Activated B cell treated with CpG ODN at 0.5 μM for 24 hours (primary cell): ENCODE measurements at places on chromosomes 4 and X.

DNA sequence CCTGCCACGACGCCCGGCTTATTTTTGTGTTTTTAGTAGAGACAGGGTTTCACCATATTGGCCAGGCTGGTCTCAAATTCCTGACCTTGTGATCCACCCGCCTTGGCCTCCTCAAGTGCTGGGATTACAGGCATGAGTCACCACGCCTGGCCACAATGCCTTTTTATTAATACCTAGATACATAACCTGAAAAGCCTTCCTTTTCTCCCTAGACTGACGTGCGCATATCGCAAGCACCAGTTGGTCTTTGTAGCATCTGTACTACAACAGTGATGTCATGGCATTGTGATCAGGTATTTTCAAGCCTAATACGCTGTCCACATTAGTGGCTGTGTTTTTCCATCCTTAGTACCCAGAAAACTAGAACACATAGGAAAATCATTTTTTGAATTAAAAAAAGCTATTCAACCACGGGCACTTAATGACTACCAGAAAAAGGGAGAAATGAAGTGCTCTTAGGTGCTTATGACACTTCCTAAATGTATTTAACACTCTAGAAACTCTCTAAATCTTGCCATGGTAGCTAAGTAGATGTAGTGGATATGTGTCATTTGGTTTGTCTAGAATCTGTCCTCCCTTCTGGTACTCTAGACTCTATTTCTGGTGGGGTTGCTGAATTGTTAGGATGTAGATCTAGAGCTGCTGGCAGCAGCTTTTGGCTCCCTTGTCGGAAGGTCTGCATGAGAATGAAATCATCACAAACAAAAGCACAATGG is 707.8 kb downstream of the STIM2 start:
- no peak for DNase-seq
- H3K27ac ChIP-seq, result no peak overlapping the region
- no peak overlapping the region for H3K4me3 ChIP-seq
- no peaks in the 10 kb centered on the region for H3K27me3 ChIP-seq
- H3K4me1 ChIP-seq, result no peaks in the 10 kb centered on the region
- no peaks in the 10 kb centered on the region for H3K36me3 ChIP-seq

DNA sequence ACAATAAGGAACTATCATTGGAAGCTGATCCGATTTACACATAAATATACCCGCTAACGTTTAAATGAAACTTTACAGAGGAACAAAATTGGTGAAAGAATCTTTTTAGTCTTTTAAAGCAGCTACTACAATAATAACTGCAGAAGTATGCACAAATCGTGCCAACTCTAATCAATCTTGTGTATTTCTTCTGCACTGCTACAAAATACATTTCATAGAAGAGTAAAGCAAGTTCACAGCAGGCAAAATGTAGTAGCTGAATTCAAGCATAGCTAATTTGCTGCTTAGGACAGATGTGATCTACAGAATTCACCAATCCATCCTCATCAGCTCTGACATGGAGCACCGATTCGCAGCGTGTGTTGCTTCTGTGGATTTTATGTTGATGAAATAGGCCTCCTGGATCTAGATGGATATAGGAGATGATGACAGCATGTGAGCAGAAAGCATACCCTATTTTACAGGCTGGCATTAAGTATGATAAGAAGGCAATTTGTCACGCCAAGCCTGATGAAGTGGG is 367.3 kb upstream of the FGF13 start:
- H3K36me3 ChIP-seq, result no peaks in the 10 kb centered on the region
- H3K4me1 ChIP-seq, result no peaks in the 10 kb centered on the region
- H3K27me3 ChIP-seq, result no peaks in the 10 kb centered on the region
- no peak overlapping the region for H3K27ac ChIP-seq
- no peak for DNase-seq

- no peaks in the 10 kb centered on the region for H3K27me3 ChIP-seq
- H3K36me3 ChIP-seq, result no peaks in the 10 kb centered on the region
- H3K4me3 ChIP-seq, result no peak overlapping the region
- no peak overlapping the region for H3K27ac ChIP-seq
These were observed 266.3 kb downstream of the PDGFC start for GRCh38 chr4:156705311-156705710.

GRCh38 chr4:114302472-114302871 is 296.1 kb upstream of the UGT8 start:
- H3K27me3 ChIP-seq, result no peaks in the 10 kb centered on the region
- no peak overlapping the region for H3K27ac ChIP-seq
- no peak overlapping the region for H3K4me3 ChIP-seq

- H3K4me1 ChIP-seq, result no peaks in the 10 kb centered on the region
- H3K27ac ChIP-seq, result no peak overlapping the region
- no peak for DNase-seq
- no peak overlapping the region for H3K4me3 ChIP-seq
These were observed 19.7 kb upstream of the ADGRL3 start for GRCh38 chr4:61180405-61180804.

DNA sequence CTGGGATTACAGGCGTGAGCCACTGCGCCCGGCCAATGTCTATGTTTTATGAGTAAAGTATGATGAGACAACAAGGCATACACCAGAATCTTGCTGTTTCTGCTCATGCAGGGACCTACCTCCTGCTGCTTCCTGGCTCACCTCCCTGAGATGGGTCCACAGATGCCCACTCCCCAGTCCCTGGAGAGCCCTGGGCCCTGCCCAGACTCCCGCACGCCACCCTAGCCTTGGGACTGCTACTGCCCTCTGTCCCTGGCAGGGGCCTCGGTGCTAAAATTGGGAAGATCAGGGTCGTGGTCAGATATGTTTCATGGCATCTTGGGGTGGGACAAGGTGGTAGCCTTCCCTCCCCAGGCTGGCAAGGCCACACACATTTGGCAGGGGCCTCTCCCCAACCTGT is 84.3 kb upstream of the BCOR start:
- H3K4me3 ChIP-seq, result no peak overlapping the region
- no peak overlapping the region for H3K27ac ChIP-seq
- peaks cover 19% of the 10 kb centered on the region for H3K4me1 ChIP-seq

DNA sequence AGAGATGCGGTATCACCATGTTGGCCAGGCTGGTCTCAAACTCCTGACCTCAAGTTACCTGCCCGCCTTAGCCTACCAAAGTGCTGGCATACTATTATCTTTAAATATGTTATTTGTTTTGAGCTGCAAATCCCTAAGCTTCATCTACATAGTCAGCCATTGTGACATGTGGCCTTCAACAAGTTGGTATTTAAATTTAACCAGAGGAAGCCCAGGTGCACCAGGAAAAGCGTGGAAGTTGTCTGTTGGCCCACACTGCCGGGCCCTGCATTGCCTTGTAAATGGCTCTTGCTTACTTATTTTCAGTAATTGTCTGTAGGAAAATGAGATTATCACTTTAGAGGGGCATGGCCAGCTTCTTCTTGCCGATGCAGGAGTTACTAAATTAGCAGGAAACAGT is 6.0 kb downstream of the WWC2 start:
- H3K4me1 ChIP-seq, result peaks cover 1% of the 10 kb centered on the region
- H3K27me3 ChIP-seq, result peaks cover 27% of the 10 kb centered on the region
- H3K36me3 ChIP-seq, result no peaks in the 10 kb centered on the region

DNA sequence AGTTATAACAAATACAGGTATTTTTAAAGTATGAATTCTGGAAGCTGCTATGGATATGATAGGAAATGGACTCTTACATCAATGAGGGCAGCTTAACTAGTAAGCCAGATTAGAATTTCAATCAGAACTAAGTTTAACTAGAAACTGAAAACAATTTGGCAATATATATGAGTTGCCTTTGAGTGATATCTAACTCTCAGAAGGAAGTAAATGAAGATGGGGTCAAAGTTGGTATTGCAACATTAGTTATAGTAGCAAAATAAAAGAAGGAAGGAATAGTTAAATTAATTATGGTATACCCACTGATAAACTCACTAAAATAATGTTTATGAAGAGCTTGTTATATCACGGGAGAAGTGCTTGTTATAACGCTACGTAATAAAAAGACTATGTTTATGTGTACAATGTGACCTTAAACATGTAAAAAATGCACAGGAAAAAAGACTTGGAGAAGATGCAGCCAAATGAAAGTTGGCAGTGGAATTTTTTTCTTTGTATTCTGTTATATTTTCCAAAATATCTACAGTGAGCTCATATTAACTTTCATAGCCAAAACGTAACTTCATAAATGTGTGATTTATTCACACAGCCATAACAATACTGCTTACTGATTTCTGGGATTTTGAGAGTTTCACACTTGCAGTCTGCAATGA is 34.5 kb downstream of the PHKA2 start:
- no peaks in the 10 kb centered on the region for H3K4me1 ChIP-seq
- peaks cover 56% of the 10 kb centered on the region for H3K36me3 ChIP-seq
- DNase-seq, result no peak
- no peaks in the 10 kb centered on the region for H3K27me3 ChIP-seq
- H3K27ac ChIP-seq, result no peak overlapping the region
- H3K4me3 ChIP-seq, result no peak overlapping the region

DNA sequence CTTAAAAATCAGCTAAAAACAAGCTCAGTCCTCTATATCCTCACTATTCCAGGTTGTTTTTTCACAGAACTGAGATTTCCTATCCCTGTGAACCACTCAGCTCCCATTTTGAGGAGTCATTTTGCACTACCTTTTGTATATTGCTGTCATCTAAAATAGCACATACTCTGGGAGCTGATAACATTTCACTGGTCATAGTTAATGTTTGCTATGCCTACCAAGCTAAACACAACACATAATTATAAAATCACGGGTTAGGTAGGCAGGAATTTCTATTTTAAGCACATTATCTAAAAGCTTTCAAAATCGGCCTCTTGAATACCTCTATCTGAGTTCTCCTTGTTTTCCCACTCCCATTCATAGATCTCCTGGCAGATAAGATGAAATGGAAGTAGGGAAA is 882.0 kb upstream of the INTU start:
- H3K4me3 ChIP-seq, result no peak overlapping the region
- H3K27me3 ChIP-seq, result no peaks in the 10 kb centered on the region
- no peak overlapping the region for H3K27ac ChIP-seq
- no peaks in the 10 kb centered on the region for H3K36me3 ChIP-seq

DNA sequence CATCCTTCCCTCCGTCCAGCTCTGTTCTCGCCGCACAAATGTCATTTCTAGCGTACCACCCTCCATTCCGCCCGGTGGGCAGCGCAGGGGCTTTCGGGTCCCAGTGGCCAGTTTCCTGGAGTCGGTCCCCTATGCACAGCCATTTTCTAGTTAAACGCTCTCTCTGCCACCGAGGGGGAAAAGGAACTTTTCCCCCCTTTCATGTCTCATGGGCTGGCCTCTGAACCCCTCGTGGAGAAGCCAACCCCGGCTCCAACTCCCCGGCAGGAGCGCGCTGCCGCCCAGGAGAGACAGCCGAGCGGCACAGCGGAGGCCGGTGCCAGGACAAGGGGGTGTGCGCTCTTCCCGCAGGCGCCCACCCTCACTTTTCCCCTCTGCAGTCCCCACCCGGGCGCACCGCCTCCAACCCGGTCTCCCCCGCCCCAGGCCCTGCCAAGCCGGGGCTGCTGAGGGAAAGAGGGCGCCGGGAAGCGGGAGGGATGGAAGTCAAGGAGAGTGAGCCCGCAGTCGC is 662 bp downstream of the APBB2 start:
- no peak overlapping the region for H3K27ac ChIP-seq
- H3K4me1 ChIP-seq, result peaks cover 31% of the 10 kb centered on the region
- peak overlapping the region; percentile 36 for H3K4me3 ChIP-seq
- no peaks in the 10 kb centered on the region for H3K36me3 ChIP-seq
- H3K27me3 ChIP-seq, result peaks cover 51% of the 10 kb centered on the region
- DNase-seq, result no peak

DNA sequence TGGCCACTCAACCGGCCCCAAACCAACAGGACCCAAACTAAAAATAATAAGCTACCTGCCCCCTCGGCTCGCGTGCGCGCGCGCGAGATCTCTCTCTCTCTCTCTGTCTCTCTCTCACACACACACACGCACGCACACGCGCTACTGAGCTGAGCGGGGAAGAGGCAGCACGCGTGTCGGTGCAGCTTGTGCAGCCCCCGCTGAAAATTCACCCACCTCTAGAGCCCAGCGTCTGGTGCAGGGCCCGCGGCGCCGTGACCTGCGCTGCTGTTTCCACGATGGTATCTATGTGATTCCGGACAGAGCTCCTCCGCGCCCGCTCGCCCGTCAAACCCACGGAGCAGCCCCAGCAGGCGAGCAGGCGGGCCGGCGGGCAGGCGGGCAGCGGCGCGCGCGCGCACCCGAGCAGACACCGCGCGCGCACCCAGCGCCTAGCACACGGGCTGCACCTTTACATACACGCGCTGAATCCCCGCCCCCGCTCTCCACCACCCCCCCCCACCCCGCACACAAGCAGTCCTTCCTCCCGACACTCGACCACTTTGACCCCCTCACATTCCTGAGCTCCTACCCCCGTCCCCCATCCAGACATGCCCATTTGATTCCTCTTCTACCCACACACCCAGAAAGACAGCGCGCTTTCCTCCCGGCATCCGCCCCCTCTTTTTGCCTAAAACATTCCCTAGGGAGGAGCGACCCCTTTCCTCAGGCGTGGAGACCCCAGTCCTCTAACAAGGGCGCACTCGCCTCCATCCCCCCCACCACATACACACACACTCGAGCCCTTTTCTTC is 1.0 kb downstream of the SLITRK4 start:
- no peaks in the 10 kb centered on the region for H3K36me3 ChIP-seq
- H3K4me3 ChIP-seq, result no peak overlapping the region
- no peaks in the 10 kb centered on the region for H3K4me1 ChIP-seq
- H3K27ac ChIP-seq, result no peak overlapping the region
- peaks cover 7% of the 10 kb centered on the region for H3K27me3 ChIP-seq

GRCh38 chr4:6940744-6941137 is 31.1 kb downstream of the TBC1D14 start:
- peaks cover 66% of the 10 kb centered on the region for H3K4me1 ChIP-seq
- peaks cover 8% of the 10 kb centered on the region for H3K36me3 ChIP-seq
- DNase-seq, result no peak
- H3K27ac ChIP-seq, result peak overlapping the region; percentile 24
- no peak overlapping the region for H3K4me3 ChIP-seq

GRCh38 chrX:103483720-103484119 is 35.6 kb downstream of the RAB40A start:
- no peaks in the 10 kb centered on the region for H3K27me3 ChIP-seq
- H3K4me1 ChIP-seq, result no peaks in the 10 kb centered on the region
- DNase-seq, result no peak
- no peak overlapping the region for H3K4me3 ChIP-seq

DNA sequence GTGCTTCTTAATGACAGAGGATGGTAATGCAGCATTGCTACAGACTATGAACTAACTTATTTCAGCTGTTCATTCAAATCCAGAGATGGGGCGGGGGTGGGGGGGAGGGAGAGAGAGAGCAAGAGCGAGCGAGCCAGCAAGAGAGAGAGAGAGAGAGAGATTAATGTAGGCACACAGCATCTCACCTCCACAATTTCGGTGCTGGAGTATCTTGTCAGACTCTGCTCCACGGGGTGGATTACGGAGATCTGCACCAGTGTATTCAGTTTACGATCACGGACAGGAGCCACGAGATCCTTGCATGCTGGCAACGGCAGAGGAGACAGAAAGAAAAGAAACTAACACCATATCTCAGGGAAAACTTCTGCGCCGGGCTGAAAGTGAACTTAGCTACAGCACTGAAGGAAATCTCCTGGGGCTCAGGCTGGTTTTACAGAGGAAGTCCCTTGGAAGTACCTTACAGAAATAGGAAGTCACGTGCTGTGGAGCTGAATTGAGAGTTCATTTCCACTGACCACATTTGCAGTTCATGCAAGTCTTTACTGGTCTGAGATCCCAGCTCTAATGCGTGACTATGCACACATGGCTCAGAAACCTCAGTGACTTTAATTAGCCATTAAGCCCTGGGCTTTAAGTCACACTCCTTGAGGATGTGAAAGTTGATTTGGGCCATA is 440.9 kb downstream of the INPP4B start:
- H3K36me3 ChIP-seq, result no peaks in the 10 kb centered on the region
- peak overlapping the region; percentile 62 for H3K4me3 ChIP-seq
- H3K27ac ChIP-seq, result no peak overlapping the region
- DNase-seq, result no peak
- peaks cover 10% of the 10 kb centered on the region for H3K4me1 ChIP-seq
- H3K27me3 ChIP-seq, result peaks cover 2% of the 10 kb centered on the region
